ENCODE measurements at places on chromosomes 6 and 20.

- no peak for DNase-seq
Measured at GRCh38 chr6:139372326-139373153, 1.9 kb downstream of the CITED2 start.

DNA sequence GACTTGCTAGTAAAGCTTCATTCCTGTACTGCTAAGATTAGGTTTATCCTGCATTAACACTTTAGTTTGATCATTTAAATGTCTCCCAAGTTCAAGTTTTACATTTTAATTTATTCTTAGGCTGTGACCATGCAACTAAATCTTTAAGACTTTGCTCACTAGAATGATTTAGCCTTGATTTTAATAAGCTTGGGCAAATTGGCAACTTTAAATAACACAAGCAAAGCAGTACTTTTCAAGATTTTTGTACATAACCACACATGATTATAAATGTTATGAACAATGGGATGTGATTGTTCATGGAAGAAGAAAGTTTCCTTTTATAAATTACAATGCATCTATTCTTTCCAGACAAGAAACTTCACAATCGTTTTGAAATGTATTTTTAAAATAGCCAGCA lies 948.0 kb upstream of the EPHA7 start:
- no peak for DNase-seq

GRCh38 chr20:4160761-4161305 lies 145.5 kb upstream of the RNF24 start:
- no peak for DNase-seq

DNA sequence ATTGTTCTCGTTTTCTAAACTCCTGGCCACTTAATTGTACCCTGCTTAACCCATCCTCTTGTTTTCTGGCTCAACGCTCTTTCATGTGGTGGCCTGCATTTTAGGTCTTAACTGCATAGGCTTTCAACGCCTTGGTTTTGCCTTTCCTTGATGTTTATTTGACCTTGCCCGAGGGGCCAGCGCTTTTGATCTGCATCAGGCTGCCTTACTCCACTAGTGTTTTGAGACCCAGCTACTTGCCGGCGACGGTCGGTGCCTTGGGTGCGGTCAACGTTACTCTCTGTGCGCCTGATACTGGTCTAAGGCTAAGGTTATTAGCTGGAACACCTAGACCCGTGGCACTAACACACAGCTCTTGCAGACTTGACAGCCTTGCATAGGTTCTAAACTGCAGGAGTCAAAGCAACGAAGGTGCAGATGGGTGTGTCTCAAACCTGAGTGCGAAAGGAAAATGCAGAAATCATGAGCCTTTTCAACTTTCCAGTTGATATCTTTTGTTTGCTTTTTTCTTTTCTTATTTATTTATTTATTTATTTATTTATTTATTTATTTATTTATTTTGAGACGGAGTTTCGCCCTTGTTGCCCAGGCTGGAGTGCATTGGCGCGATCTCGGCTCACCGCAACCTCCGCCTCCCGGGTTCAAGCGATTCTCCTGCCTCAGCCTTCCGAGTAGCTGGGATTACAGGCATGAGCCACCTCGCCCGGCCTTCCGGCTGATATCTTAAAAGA lies 138.8 kb downstream of the HFE start:
- DNase-seq, result no peak

DNA sequence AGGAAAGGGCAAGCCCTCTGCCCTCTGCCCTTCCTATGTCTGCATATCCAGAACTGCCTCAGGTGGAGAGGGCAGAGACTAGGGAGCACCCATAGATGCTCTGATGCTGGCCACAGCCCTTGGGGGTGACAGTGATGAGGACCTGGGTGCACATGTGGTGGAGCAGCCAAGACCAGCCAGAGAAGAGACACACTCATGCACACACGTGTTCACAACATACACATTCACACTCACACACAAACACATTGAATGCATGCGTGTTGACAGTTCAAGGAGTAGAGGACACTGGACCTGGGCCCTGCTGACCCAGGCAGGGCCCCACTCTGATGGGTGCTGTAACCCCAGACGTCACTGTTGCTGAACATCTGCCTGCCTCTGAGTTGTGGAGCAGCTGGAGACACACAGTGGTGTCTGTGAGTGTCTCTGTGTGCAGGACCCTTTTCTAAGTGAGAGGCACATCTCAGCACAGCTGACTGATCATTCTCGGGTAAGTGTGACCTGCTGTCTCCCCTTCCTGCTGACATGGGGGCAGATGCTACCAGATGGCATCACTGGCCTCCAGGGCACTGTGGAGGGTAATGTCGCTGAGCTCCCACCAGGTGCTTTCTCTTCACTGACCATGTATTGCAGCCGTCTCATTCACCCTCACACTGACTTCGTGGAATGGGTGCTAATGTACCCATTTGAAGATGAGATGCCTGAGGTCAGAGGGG lies 30.1 kb upstream of the MAS1L start:
- no peak for DNase-seq

DNA sequence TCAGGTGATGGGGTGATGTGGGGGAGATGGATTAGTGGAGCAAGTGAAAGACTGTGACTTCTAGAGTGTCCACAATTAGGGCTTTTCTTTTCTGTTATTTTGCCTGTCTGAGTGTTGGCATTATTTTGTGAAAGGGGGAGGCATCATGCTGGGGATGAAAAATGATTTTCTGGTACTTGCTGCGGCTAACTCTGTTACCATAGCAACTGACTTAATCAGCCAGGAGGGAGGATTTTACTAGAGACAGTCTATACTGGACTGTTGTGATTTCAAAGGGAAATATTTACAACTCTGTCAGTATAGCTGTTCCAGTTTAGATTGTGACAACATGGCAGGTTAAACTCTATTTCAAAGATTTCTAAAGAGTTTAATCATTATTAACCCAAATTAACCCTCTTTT lies 30.4 kb upstream of the MRAP2 start:
- no peak for DNase-seq

- DNase-seq, result no peak
Measured at GRCh38 chr6:24522228-24523176, 27.7 kb downstream of the ALDH5A1 start.

DNA sequence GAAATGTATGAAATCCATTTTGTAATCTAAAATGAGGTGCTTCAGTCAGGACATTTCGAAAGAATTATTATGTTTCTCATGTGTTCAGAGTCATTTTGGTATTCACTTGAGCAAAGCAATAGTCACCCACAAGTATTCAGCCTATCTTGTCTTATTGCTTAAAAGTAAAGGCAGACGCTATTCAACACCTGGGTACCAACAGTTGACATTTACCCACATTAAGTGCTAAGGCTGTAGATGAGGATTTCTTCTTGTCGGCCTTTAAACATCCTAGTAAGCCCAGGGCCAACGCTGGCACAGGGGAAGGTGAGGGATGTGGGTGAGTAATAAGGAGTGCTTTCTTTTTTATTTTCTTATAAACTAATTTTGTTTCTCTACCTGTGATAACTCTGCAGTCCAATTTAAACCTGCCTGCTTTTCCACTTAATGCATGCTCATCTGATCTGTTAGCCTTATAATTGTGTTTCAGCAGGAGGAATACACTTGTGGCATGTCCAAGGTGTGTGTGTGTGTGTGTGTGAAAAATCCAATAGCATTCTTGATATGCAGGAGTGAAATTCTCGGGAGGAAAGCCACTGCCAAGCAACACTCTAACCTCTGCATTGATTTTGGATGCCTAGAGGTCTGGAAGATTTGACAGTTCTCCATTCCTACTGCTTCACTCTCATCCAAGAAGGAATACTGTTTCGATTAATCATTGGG lies 252.0 kb downstream of the SOX4 start:
- DNase-seq, result no peak

DNA sequence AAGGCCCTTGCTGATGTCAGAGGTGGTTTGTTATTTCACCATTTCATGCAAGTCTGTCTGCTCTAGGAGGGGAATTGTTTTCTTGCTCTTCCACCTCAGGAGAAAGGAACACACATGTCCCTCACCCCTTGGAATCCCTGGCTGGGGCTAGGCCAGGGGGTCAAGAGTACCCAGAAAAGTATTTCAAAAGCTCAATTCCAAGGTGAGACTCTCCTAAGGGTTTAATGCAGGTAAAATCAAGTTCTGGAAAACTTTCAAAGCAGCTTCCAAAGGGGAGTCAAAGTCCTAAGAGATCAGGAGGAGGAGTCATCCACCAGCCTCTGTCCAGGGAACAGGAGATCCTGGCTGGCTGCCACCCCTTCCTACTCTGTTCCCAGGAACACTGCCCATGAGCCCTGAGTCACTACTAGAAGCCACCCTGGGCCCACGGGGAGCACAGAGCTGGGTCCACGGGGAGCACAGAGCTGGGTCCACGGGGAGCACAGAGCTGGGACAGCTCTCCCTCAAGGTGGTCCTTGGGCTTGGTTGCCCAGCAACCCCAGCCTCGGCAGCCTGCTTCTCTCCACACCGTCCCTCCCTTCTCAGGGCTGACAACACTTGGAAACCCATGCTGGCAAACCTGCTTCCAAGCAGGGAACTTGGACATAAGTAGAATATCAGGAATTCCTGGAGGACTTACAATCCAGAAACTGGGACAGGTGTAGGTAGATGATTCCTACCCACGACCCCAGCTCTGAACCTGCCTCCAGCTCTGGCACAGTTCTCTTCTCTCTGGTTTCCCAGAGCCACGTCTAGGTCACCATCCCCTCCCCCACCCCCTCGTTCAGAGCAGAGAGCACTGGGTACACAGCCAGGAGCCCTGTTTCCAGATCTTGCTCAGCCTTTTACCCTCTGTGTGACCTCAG lies 35.3 kb upstream of the CDKN1A start:
- DNase-seq, result peak; percentile 92

- DNase-seq, result no peak
Measured at GRCh38 chr6:163554663-163555062, 140.1 kb downstream of the QKI start.

DNA sequence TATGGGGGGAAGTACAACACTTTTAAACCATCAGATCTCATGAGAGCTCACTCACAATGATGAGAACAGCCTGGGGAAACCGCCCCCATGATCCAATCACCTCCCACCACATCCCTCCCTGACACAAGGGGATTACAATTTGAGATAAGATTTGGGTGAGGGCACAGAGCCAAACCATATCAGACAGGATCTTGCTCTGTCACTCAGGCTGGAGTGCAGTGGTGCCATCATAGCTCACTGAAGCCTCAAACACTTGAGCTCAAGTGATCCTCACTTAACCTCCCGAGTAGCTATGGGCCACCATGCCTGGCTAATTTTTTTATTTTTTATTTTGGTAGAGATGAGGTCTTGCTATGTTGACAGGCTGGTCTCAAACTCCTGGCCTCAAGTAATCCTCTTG lies 5.1 kb upstream of the IYD start:
- DNase-seq, result no peak

GRCh38 chr6:45351667-45352066 lies 23.5 kb downstream of the RUNX2 start:
- DNase-seq, result no peak

DNA sequence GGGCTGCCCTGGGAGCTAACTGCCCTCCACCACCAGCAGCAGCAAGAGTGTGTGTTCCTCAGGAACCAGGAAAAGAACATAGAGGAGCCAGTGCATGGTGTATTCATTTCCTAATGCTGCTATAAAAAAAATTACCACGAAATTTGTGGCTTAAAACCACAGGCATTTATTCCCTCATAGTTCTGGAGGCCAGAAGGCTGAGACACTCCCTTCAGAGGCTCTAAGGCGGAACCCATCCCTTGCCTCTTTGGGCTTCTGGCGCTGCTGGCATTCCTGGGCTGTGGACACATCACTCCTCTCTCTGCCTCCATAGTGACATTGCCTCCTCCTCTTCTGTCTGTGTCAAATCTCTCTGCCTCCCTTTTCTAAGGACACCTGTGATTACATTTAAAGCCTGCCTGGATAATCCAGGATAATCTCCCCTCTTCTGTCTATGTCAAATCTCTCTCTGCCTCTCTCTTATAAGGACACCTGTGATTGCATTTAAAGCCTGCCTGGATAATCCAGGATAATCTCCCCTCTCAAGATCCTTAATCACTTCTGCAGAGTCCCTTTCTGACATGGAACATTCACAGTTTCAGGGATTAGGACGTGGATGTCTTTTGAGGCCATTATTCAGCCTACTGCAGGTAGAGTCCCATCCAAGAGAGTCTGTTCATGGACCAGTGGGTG lies 54.7 kb downstream of the NDUFAF5 start:
- DNase-seq, result no peak

- no peak for DNase-seq
Measured at GRCh38 chr6:27547157-27548075, 74.5 kb upstream of the ZNF184 start.

DNA sequence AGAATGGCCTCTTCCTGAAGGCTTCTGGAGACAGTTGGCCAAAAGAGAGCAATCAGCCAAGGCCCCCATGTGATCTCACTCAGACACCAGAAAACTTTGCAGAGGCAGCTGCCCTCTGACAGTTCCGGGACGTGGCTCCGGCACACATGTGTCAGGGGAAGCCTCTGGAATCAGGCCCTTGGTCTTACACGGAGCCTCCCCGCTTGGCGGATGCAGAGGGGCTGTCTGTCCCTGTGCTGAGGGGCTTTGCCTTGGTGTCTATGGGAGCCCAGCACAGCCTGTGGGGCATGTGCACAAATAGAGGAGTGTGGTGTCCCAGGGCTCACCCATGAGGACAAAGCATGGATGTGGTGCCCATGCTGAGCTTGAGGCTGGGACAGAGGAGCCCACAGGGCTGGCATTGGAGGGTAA lies 13.8 kb downstream of the SIGLEC1 start:
- DNase-seq, result no peak

DNA sequence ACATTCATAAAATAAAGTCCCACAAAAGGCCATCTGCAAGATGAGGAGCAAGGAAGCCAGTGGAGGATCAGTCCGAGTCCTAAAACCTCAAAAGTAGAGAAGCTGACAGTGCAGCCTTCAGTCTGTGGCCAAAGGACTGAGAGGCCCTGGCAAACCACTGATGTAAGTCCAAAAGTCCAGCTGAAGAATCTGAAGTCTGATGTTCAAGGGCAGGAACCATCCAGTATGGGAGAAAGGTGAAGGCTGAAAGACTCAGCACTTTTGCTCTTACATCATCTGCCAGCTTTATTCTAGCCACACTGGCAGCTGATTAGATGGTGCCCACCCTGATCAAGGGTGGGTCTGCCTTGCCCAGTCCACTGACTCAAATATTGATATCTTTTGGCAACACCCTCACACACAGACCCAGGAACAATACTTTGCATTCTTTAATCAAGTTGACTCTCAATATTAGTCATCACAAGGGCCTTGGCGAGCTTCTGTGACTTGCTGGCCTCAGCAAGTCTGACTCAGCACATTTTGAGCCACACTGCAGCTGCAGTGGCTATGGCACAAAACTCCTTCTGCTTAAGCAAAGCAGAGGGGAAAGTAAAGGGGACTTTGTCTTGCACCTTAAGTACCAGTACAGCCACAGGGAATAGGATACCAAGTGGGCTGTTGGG lies 1370.3 kb upstream of the CITED2 start:
- no peak for DNase-seq

DNA sequence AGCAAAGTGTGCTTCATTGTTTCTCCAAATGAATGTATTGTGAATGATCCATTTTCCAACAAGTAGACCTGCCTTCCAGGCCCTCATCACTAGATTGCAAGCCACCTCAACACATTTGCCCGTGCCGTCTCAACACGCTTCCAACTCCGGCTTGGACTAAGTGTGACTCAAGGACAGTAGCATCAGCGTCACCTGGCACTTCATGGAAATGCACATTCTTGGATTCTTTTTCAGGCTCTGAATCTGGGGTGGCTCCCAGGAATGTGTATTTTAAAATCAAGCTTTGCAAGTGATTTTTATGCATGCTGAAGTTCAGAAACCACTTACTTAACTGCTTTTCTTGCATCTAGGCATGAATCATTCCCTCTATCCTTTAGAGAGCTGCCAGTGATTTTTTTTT lies 129.6 kb upstream of the EEF1E1 start:
- no peak for DNase-seq

All from gastrocnemius medialis (tissue), 4 donors.